Activated T-helper 1 cell treated with Interleukin-2 at 50 U/mL for 16 hours (primary cell): ENCODE measurements at places on chromosomes 7 and 10.

GRCh38 chr7:117950601-117951260, 77.5 kb upstream of the CTTNBP2 start:
- no peak for DNase-seq

- DNase-seq = no peak
Observed at GRCh38 chr7:26588511-26588910, 275.9 kb downstream of the SKAP2 start.

- DNase-seq = no peak
Observed at GRCh38 chr7:88686468-88687229, 72.9 kb upstream of the ZNF804B start.

- no peak for DNase-seq
Observed at GRCh38 chr10:5117026-5117425, 22.8 kb downstream of the AKR1C3 start.

GRCh38 chr7:122301858-122302760, 2.4 kb downstream of the FEZF1 start:
- DNase-seq = no peak

DNA sequence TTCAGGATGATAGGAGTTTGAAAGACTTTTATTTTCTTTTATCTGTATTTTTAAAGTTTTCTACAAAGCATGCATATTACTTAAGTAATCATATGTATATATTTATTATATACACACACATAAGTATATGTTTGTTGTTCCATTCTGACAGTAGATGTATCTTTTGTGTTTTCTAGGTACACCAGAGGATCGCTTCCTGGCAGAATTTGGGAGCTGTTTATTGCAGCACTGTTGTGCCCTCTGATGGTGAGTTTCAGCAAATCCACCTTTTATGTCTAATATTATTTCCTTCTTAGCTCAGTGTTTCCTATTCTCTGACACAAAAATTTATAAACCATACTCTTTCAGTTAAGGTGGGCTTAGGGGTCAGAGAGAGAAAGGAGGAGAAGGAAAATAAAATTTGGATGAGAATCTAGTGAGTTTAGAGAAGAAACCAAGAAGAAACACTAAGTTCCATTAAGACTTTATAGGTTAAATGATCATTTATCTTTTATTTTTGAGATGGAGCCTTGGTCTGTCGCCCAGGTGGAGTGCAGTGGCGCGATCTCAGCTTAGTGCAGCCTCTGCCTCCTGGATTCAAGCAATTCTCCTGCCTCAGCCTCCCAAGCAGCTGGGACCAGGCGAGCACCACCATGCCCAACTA, 59.2 kb upstream of the OIT3 start:
- no peak for DNase-seq

GRCh38 chr7:74180866-74181265, 6.7 kb downstream of the EIF4H start:
- DNase-seq = no peak
